ENCODE measurements at places on chromosomes 12 and 14.

- DNase-seq = no peak
Observed at GRCh38 chr12:71449373-71450070, 9.9 kb downstream of the LGR5 start.

GRCh38 chr14:92589213-92589852 lies 75.8 kb downstream of the RIN3 start:
- DNase-seq = peak; percentile 41

- no peak for DNase-seq
Observed at GRCh38 chr12:68866950-68867349, 59.0 kb downstream of the MDM2 start.

GRCh38 chr12:108801736-108802100 lies 55.7 kb downstream of the SSH1 start:
- DNase-seq = no peak

GRCh38 chr12:1384910-1385309 lies 209.5 kb downstream of the FBXL14 start:
- DNase-seq = no peak

- no peak for DNase-seq
Observed at GRCh38 chr12:52686063-52686462, 5.9 kb upstream of the KRT1 start.

- no peak for DNase-seq
Observed at GRCh38 chr12:50604640-50604920, 99.8 kb downstream of the DIP2B start.

DNA sequence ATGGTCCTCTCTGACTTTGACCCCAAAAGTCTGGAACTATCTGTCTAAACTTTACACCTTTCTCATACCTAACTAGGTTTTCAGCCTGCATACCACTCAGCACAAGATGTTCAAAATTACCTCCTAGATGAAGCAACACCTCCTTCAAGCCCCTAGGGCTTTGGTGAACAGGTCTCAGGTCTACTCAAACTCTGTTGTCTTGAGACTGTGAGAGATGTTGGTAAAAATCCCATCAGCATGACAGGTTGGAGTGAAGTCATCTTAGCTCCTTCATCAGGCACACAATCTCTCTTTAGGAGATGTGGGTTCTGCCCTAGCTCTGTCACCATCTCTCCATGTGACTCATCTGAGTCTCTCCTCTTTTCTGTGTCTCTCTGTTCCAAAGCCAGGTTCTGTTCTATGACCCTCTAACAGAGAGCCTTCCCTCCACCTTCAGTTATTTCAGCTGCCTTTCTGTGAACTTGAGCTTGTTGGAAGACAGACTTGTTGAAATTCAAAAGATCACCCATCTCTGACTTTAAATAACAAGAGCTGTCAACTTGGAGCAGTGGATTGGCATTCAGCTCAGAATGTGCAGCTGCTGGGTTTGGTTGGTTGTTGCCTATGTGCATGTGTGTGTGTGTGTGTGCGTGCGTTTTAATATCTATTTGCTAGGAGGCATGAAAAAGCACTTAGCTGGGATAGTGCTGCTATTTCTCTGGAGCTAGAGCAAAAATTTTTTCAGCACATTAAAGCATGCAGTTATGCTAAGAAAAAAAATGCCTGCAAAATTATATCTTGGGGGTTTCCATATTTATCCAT lies 130.7 kb downstream of the CRACR2A start:
- no peak for DNase-seq

All from coronary artery (tissue), 2 donors.